ENCODE measurements at places on chromosomes 4 and X. TPM values are rescaled to one million over a fixed set of nuclear protein-coding genes. Genes with fewer than 3 reads are reported as not detected.

The SH2D1A gene
- 4.7 TPM for polyA plus RNA-seq

The SLC10A4 gene
- 0.59 TPM for polyA plus RNA-seq

The CT45A10 gene
- not detected for polyA plus RNA-seq

The PPP3CA gene
- polyA plus RNA-seq = 36.1 TPM

The CCSER1 gene
- 0.17 TPM for polyA plus RNA-seq

The SHOX gene
- polyA plus RNA-seq = 2.9 TPM

The DMP1 gene
- 0.07 TPM for polyA plus RNA-seq

The PIR gene
- 5.4 TPM for polyA plus RNA-seq

The TGIF2LX gene
- not detected for polyA plus RNA-seq

The HTR2C gene
- polyA plus RNA-seq = not detected

The HAUS7 gene
- polyA plus RNA-seq = 26.0 TPM

The L1CAM gene
- polyA plus RNA-seq = 2.8 TPM

The ZMAT1 gene
- polyA plus RNA-seq = 10.3 TPM

The IL21 gene
- polyA plus RNA-seq = not detected

The ARHGEF38 gene
- polyA plus RNA-seq = 0.39 TPM

The PCDH19 gene
- polyA plus RNA-seq = 5.1 TPM

The SMIM31 gene
- not detected for polyA plus RNA-seq

The NHS gene
- 3.2 TPM for polyA plus RNA-seq

The PAGE4 gene
- not detected for polyA plus RNA-seq

The EFHC2 gene
- 0.51 TPM for polyA plus RNA-seq

The CSAG3 gene
- not detected for polyA plus RNA-seq

The SCLT1 gene
- 17.6 TPM for polyA plus RNA-seq

The PNMA6A gene
- polyA plus RNA-seq = 3.1 TPM

The P2RY4 gene
- polyA plus RNA-seq = not detected

The GCNA gene
- 2.2 TPM for polyA plus RNA-seq

The GNRHR gene
- polyA plus RNA-seq = not detected

The CLDN22 gene
- polyA plus RNA-seq = 0.42 TPM

The NR3C2 gene
- polyA plus RNA-seq = 18.3 TPM

The NPY2R gene
- polyA plus RNA-seq = 1.1 TPM

The CYSLTR1 gene
- 8.4 TPM for polyA plus RNA-seq

The PWWP3B gene
- 35.1 TPM for polyA plus RNA-seq

Measured in muscle of arm (tissue), 14 donors.